ENCODE measurements at places on chromosomes 3 and 15. TPM values are rescaled to one million over a fixed set of nuclear protein-coding genes. Genes with fewer than 3 reads are reported as not detected.

DNA sequence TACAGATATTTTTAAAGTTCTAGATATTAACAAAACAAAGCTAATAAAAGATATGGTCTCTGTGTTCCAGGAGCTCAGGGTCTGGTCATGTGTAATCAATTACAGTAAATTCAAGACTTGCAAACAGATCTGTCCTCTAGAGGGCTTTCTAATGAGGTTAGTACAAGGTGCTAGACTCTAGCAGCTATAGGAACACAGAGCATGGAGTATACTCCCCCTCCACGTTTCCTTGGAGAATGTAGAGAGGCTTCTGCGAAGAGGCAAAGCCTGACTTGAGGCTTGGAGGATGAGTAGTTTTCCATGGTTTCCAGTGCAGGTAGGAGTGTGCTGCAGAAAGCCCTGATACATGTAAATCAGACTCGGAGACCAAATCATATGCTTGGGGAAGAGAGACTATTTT lies 32.7 kb upstream of the DLG1 start:
- no peak for DNase-seq

GRCh38 chr3:57797701-57798487 lies 41.8 kb downstream of the SLMAP start:
- no peak for DNase-seq

- DNase-seq = no peak
Measured at GRCh38 chr3:134311265-134311664, 60.6 kb upstream of the RYK start.

- peak; percentile 87 for DNase-seq
Measured at GRCh38 chr15:51622604-51623370, at the start of gene DMXL2. Gene DMXL2 (minus strand): TSS chr15:51622771. CDS start chr15:51622545, 226 bp downstream.

DNA sequence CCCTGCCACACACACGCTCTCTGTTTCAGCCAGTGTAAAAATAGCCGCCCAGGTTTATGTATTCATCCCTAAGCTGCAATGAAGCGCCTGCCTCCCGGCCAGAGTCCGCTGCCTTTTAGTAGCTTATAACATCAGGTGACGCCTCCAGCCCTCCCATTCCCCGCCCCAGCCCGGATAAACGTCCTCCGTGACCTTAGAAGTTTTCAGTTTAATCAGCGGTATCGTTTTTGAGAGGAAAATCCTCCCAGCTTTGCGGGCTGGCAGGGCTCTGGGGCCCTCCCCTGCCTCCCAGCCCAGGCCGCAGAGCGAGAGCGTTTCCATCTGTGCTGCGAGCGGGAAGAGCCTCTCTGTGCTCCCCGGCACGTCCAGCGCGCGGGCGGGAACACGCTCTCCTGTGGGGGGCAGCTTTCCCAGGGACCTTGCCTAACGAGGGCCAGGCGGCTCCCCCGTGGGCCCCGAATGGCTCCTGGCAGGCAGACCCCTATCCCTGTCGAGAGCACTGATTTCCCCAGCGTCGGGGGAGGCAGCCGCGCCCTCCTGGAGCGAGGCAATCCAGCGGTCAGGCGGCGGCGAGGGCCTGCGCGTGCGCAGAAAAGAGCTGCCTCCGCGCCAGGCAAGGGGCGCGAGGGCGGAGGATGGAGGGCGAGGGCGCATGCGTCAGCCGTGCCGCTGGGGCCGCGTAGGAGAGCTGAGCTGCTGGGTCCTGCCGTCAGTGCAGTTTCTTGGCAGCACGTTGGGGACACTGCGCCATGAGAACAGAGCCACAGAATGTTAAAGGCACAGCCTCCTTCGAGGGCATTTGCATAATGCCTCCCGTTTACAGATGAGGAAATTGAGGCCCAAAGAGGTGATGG lies 71.1 kb downstream of the CCNL1 start:
- peak; percentile 98 for DNase-seq

DNA sequence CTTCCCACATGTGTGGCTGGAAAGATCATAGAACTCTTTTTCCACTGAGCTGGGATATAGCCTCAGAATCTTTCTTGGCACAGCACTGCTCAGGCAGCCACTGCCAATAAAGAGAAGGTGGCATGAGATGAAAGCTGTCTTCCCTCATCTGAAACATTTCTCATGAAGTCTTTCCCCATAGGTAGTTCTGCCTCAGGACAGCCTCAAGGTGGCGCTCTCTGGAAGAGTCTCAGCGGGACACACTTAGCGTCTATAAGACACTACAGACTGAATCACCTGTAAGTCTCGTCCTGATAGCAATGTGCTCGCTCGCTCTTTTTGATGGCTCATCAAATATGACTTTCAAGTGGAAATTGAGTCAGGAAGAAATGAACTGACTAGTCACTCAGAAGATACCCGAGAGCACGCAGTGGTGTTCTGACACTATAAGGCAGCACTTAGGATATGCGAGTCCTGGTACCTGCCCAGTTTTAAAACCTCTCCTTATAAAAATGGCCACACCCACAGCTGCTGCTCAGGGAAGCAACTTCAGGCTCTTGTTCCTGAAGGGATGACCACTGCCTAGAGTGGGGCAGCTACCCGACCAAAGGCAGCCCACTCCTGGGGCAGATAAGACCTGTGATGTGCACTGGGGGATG lies 269.5 kb downstream of the SUCLG2 start:
- peak; percentile 9 for DNase-seq

DNA sequence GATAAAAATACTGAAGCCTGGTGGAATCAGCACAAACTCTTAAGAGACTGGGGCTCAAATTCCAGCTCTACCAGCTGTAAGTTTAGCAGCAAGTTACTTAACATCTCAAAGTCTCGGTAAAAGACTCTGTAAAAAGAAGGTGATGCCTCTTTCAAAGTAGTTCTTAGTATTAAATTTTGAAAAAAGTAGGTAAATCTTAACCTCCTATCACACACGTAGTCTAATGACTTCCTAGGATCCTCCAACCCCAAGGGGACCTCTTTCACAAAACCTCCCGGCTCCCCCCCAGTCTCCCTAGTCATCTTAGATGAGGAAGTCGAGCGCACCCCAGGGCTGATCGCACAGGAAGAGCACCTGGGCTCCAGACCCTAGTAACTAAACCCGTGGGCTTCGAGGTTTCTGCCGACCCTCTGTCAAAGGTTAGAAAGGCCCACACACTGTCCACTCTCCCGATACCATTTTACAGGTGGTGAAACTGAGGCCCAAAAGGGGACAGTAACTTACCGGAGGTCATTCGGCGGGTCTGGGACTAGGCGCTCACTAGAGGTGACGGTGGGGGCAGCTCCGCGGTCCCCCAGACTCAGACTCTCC lies 427 bp downstream of the MBD4 start:
- DNase-seq = no peak

DNA sequence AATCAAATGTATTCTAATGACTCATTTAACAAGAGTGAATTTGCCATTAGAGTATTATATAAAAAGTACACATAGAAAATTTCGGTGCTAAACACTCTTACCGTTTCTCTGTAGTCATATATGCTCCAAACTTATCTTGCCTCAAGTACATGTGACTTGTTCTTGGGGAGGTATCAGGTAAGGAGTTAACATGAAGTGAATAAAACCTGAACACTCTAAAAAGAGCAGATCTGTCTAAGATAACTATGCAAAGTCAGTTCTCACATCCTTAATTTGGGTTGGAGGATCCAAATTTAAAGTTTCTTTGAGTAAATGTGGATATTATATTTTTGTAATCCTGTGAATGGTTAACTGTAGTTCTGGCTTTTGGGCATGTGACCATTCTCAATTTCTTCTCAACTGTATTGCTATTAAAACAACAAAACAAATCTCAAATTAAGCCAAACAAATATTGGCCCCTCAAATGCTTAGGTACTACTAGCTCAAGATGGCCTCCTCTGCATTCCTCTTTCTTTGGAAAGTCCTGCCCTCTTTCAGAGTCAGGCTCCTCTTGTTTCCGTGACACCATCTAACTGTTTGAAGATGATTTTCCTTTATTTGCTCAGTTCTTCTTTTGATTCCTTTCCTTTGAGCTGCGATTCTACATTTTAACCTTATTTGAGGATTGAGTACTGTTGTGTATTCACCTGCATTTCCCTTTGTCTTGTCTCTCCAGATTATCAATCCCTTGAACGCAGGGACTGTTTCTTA lies 4.2 kb downstream of the EDEM1 start:
- no peak for DNase-seq

GRCh38 chr3:170502297-170502696 lies 83.6 kb downstream of the SLC7A14 start:
- DNase-seq = peak; percentile 32

DNA sequence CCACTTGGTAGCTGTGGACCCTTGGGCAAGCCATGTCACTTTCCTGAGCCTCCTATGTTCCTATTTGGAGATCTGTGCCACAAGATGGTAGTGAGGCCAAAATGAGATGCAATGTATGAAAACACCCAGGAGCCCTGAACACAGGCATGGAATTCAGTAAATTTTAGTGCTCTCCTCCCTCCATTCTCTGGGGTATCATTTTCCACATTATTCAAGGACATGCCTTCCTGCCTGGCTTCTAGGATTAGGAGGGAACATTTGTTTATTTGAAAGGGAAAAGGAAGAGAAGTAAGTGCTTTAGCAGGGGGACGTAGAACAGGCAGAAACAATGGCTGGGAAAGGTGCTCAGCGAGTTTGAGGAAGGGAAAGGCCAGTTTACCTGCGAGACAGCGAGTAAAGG lies 98.8 kb downstream of the ATG7 start:
- no peak for DNase-seq

- DNase-seq = no peak
Measured at GRCh38 chr3:111594781-111595180, 365 bp downstream of the ZBED2 start.

DNA sequence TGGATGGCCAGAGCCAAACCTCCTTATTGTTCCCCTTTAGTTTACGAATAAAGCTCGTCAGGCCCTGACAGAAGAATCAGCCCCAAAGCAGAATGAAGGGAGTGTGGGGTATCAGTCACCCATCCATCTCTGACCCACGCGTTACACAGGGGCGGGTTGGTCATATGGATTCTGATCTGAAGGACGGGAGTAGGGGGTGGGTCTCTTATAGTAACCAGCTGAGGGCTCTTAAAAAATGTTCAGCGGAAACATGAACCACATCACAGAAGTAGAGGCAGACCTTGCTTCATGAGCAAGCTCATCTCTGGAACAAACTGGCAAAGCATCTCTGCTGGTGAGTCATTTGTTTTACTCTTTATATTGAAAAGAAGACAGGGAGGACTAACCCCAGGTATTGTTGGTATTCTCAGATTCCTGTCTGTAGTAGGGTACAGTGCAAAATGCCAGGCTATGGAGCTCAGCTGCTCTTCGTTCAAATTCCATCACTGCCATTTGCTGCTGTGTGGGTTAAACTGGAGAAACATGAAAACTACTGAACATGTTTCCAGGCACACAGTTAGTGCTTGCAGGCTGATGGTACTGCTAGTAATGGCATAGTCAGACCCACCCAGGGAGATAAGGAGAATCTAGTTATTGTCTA lies at the start of gene CXCR6:
TSS of gene CXCR6 (plus strand) at position 258 of the 640 bp plus-strand sequence. CDS start 3,018 bp downstream, outside the sequence.
- no peak for DNase-seq

DNA sequence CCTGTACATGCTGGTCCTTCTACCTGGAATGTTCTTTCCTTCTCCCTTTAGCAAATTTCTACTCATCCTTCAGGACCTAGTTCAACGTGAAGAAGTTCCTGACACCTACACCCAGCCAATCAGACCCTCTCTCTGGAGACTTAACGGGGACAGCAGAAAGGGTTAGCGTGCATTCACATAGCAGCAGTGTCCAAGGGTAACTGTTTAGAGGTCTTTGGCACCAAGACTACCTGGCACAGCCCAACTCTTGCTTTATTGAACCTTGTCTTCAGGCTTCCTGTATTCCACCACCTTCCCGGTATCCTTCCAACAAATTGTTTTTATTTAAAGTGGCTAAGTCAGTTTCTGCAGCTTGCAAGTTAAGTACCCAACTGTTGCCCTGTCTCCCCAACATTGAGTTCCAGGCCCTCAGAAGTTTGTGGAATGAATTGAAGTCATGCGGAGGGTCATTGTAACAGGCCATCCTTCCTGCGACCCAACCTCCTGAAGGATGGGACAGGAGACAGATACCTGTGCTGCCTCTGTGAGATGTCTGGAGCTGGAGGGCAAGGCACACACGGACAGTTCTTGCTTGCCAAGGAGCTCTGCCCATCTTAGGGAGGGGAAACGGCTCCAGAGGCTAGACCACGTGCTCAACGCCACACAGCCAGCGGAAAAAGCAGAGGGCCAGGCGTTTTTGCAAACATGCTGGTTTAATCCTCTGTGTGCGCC lies 14.4 kb upstream of the WNT7A start:
- no peak for DNase-seq

DNA sequence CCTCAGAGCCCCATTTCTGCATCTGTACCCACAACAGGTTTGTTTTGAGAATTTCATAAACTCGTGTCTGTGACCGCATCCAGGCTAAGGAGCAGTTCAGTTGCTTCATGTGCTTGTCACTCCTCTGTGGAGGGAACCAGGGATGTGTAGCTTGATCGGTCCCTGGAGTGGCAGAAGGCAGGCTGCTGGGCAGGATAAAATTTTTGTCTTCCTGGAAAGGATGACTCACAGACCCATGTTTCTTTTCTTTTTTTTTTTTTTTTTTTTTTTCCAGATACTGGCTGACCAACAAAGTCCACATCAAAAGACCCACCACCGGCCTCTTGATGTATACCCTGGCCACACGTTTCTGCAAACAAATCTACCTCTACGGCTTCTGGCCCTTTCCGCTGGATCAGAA lies 70.1 kb downstream of the ST8SIA2 start:
- no peak for DNase-seq

- DNase-seq = no peak
Measured at GRCh38 chr3:98855806-98856400, 45.6 kb downstream of the DCBLD2 start.

- no peak for DNase-seq
Measured at GRCh38 chr3:161358488-161358887, 12.8 kb downstream of the SPTSSB start.

FETUB gene
- not detected for polyA plus RNA-seq

PYGO1 gene
- 28.2 TPM for polyA plus RNA-seq

MESP1 gene
- polyA plus RNA-seq = 0.54 TPM

PLSCR5 gene
- polyA plus RNA-seq = not detected
